ENCODE measurements at places on chromosomes 13 and 19.

DNA sequence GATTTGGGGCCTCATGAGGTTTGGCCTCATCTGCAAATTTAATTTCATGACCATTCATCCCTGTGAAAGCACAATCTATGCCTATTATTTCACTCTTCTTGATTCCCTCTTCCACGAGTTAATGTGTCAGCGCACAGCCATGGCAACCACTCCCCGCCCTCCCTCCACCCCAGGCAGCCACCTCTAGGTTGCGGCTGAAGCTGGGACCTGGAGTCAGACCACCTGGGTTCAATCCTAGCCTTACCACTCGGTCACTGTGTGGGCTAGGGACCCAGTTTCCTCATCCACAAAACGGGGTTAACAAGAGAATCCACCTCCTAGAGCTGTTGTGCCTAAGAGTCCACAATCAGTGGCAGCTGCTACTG, 9.8 kb downstream of the CHST8 start:
- DNase-seq = no peak

DNA sequence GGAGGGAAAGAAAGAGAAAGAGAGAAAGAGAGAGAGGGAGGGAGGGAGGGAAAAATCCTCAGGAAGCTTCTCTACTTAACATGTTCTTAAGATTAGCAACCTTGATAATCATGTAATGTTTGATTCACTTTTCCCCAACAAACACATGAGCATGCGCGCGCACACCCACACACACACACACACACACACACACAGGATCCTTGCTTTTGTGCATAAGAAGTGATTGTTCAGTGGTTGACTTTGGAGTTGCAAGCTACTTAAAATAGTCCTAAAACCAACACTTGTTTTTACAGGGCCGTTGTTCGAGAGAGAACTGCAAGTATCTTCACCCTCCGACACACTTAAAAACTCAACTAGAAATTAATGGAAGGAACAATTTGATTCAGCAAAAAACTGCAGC, 100.0 kb upstream of the RAP2A start:
- no peak for DNase-seq

DNA sequence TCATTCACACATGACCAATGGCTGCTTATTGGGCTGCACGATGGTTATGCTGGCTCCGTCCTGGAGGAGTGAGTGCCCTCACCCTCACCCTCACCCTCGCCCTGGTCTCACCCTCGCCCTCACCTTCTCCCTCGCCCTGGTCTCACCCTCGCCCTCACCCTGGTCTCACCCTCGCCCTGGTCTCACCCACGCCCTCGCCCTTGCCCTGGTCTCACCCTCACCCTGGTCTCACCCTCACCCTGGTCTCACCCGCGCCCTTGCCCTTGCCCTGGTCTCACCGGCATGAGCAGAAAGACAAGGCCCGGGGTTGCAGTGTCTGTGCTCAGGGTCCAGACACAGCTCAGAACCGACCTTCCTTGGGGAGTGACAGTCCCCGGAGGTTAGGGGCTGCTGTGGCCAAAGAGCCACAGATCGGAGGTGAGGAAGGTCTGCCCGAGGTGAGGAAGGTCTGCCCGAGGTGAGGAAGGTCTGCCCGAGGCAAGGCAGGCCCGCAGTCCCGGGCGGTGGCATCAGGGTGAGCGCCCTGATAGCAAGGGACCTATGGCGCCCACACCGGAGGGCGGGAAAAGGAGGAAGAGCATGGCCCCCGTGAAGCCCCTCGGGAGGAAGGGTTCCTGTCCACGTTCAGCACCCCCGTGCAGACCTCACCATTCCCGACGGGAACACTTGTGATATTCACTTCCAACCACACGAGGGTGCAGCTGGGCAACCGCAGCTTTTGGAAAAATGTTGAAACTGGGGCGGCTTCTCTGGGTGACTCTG, 65.6 kb downstream of the MCF2L start:
- DNase-seq = no peak

DNA sequence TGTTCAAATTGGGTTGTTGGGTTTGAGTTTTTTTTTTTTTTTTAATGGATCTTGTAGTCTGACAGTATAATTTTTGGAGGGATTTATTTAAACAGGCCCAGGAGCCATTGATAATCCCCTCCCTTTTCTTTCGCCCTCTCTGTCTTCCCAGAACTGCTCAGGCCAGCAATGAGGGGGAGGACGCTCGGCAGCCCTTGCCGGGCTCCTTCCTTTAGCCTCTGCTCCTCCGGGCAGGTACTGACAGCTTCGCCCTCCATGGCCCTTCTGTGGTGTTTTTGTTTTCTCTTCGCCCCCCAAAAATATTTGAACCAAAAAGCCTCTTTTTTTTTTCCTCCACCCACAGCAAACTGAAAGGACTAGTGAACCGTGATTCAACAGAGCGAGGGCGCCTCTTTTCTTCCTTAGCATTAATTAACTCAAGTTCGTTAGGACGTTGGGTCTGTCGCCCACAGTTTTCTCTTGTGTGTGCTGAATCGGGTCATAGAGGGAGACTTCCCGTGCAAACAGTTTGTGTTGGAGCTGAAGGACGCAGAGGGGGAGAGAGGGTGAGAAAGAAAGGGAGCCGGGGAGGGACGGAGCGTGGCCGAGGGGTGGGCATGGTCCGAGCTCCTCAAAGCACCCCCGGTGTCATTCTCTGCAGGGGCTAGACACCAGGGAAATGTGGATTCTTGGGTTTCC, 21.5 kb downstream of the NFIX start:
- no peak for DNase-seq

DNA sequence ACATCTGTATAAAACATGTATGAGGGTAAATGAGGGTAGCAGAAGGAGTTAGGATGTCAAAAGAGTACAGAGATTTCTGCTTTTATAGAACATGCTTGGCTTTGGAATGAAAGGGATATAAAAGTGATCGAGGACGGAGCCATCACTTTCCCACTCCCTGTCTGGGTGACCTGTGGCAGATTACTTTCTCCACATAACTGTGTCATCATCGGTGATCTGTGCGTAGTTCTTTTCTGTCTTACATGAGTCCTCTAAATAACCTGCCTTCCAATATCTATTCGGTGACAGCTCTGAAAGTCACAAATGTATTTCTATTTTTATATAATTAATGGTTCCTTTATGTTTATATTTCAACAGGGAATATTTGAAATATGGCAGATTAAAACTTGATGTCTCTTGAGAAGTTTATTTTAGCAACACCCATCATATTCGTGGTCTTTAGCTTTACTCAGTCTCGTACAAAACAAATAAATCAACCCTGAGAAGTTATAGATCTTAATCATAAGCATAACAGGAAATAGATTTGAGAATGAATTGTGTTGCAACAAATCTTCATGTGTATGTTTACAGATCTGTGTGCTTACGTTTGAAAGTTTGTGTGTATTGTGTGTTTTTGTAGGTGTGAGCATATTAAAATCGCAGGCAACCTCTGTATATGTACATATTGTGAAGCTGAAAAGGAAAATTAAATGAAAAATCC, 1094.3 kb downstream of the EFNB2 start:
- DNase-seq = no peak

DNA sequence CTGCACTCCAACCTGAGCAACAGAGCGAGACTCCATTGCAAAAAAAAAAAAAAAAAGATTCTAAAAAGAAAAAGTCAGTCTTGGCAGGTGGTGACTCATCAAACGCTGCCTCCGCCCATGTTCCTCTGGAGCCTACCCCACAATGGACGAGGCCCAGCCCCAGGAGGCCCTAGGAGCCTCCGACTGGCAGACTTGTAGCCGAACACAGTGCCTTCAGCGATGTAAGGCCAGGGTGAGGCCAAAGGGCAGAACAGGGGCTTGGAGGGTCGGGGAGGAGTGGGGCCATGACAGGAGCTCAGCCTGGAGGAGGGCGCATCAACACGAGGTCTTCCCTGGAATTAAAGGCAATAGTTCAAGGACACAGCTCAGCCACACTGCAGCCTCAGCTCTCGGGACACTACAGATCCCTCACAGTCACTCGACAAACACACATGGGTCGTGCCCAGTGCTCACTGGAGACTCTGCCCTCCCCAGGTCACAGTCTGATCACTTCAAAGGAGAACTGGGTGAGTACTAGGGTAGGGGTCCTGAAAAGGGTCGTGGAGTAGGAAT, 5.1 kb downstream of the USE1 start:
- no peak for DNase-seq

- DNase-seq = peak; percentile 15
These were observed 1.1 kb downstream of the LSM14A start for GRCh38 chr19:34173193-34173956.

- DNase-seq = peak; percentile 26
These were observed 265.9 kb downstream of the MYO16 start for GRCh38 chr13:108895220-108895704.

- DNase-seq = no peak
These were observed 2.7 kb upstream of the MAP2K7 start for GRCh38 chr19:7900931-7901330.

GRCh38 chr19:33339016-33339984, 34.2 kb upstream of the CEBPG start:
- no peak for DNase-seq

DNA sequence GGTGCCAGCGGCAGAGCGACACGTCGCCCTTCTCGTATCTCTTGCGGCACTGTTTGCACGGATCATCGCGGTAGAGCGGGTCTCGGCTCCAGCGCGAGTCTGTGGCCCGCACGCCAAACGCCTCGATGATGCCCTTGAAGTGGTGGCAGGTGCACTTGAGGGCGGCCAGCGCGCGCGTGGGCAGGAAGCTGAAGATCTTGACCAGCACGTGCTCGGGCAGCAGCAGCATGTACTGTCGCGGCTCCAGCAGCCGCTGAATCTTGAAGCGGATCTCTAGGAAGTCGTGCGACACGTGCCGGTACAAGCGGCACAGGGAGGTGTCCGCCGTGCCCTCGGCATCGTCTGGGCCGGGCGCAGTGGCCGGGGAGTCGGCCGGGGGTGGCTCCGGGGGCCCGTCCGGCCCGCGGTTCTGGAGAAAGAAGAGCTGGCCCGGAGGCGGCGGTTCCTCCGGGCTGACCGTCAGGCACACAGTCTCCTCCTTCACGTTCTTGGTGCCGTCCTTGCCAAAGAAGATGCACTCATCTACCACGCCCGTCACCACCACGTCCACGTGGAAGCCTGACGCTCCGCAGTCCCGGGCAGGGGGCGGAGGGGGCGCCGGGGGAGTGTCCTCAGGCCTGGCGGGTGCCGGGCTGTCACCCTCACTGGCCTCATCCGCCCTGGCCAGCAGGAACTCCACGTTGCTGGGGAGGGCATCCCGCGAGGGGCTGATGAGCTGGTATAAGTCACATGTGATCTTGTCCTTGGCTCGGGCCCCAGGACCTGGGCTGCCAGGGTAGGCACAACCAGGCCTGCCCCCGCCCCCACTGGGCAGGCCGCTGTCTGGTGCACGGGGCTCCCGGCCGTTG, 18.6 kb downstream of the FBXO46 start:
- no peak for DNase-seq

DNA sequence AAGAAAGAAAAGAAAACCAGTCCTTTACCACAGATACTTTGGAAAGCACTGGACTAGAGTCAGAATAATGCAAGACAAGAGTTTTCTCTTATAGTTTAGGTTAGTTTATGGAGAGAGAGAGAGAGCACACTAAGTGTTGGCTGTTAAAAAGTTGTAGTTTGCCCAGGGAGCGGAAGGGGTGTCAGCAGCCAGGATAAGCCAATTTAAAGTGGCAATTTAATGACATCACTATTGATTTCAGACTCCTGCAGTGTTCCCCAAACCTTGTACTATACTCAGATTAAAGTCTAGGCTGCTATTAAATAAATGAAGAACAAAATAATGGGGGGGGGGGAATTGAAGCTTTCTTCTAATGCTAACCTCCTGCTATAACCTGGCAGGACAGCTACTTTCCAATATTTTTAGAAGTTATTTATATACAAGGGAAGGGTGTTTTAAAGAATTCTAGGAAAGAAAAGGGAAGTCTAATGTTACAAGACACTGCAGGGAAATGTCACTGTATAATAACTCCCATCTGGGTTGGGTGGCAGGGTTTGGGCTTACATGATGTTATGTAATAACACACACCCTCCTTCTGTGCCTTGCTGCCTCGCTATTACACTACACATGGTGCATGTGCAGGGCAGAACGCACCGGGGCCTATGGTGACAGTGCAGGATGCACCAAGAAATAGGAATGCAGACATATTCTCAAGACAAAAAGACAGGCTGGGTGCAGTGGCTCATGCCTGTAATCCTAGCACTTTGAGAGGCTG, 19.9 kb downstream of the TPT1 start:
- DNase-seq = no peak

DNA sequence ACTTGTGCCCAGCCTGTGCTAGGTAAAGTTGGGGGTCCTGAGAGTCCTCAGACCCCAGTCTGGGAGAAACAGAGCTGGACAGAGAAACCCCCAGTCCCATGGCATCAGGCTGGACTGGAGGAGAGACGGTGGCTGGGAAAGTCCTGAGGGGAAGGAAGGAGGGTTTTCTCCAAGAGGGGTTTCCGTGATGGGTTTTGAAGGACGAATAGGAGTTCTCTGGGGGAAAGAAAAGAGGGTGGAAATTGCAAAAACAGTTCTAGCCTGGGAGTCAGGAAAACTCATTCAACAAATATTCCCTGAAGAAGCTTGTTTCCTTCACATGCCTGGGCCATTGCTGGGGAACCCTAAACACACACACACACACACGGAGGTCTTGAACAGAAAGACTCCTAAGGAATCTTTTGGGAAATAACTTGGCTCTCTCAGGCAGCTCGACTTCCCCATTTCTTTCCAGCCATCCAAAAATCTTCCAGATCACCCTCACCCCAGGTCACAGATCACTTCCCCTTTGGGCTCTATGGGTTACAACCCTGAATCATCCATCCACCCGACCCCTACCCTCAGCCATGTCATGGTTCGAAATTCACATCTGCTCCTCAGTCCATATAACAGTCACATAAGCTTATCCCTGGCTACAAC, 47.5 kb downstream of the COLGALT1 start:
- DNase-seq = no peak

GRCh38 chr13:89627996-89628395, 1719.5 kb upstream of the MIR17HG start:
- no peak for DNase-seq

DNA sequence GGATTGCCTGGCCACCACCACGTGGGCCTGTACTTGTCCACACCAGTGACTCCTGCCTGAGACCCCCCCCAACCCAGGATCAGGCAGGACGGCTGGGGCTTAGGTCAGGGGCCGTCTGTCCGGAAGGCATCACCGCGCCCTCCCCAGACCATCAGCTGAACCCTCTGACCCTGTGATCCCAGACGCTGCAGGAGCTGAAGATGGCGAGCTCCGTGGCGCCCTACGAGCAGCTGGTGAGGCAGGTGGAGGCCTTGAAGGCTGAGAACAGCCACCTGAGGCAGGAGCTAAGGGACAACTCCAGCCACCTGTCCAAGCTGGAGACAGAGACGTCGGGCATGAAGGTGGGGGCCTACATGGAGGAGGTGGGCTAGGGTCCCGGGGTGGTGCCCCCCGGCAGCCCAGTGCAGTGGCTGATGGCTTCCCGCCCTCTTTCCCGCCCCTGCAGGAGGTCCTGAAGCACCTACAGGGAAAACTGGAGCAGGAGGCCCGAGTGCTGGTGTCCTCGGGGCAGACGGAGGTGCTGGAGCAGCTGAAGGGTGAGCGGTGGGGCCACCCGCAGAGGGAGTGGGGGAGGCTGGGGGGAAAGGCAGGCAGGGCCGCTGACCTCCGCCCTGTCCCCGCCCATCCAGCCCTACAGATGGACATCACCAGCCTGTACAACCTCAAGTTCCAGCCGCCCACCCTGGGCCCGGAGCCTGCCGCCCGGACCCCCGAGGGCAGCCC, 3.0 kb downstream of the APC2 start:
- DNase-seq = no peak

- no peak for DNase-seq
These were observed 740.5 kb downstream of the SLITRK5 start for GRCh38 chr13:88411696-88412095.

- DNase-seq = no peak
These were observed 5.9 kb downstream of the ARHGEF1 start for GRCh38 chr19:41888926-41889325.

- no peak for DNase-seq
These were observed 283.1 kb downstream of the TDRD3 start for GRCh38 chr13:60679928-60680694.

Measured in spinal cord (tissue), 10 donors.